Mesothelial cell of epicardium (in vitro differentiated cells): ENCODE measurements at places on chromosomes 1 and 21.

GRCh38 chr1:188302746-188303145 is 1474.0 kb downstream of the PLA2G4A start:
- no peak for DNase-seq

DNA sequence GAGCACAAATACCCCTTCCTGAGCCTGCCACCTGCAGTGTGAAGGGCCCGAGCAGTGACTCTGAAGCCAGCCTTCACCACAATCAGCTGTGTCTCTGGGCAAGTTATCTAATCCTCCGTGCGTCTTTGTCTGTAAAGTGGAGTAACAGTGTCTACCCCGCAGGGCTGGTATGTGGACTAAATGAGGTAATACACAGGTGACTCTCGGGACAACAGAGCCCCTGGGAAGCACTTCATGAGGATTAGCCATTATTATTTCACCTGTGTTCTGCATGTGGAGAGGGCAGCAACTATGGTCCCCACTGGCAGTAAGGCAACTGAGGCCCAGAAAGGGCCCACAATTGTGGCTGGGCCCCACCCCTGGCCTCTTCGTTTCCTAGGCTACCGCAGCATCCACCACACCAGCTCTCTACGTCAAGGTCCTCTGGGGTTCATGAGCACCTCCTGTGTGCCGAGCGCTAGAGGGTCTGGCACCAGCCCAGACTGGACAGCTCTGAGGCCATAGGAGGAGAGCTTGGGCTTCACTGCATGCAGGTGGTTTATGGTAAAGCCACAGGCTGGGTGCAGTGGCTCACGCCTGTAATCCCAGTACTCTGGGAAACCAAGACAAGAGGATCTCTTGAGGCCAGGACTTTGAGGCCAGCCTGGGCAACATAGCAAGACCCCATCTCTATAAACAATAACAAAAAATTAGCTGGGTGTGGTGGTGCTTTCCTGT is 41.3 kb upstream of the LRP8 start:
- DNase-seq, result peak; percentile 2

GRCh38 chr1:33454646-33455282 is 17.7 kb upstream of the ZSCAN20 start:
- DNase-seq, result no peak

- no peak for DNase-seq
These were observed 595 bp downstream of the IL10RB start for GRCh38 chr21:33266789-33267135.

DNA sequence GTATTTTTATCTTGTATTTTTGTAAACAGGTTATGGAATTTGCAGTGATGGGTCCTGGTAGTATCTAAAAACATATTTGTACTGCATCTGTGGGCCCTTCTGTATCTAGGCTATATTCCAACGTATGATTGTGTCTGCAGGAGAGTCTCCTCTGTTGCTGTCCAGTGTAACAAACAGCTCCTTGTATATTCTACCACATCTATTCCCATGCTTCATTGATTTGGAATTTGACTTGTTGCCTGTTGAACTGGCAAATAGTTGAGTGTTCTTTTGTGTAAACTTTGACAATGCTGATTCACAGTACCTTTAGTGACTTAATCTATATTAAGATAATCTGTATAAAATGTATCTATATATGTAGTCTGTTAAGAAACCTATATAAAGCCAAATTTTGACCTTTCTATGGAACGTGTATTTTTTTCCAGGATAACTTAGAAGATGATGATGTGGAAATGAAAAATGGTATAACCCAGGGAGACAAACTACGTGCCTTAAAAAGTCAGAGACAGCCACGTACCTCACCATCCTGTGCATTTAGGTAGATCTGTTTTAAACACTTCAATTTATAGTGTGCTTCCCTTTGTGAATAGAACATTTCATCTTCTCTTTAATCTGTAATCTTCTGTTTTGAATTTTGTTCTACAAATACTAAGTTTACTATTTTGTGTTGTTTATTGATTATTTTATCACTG is 43.4 kb upstream of the GPR88 start:
- DNase-seq, result no peak

GRCh38 chr1:23791516-23792047 is 637 bp downstream of the LYPLA2 start:
- DNase-seq, result no peak

- DNase-seq, result no peak
These were observed 161.0 kb downstream of the URB2 start for GRCh38 chr1:229786974-229787610.

GRCh38 chr1:44676484-44677200 is 2.1 kb downstream of the ARMH1 start:
- no peak for DNase-seq
